Left forelimb (tissue), 1 donor: ENCODE measurements at places on chromosomes 4 and X.

GRCh38 chrX:118459494-118459893, 36.1 kb upstream of the DOCK11 start:
- no peak for DNase-seq

DNA sequence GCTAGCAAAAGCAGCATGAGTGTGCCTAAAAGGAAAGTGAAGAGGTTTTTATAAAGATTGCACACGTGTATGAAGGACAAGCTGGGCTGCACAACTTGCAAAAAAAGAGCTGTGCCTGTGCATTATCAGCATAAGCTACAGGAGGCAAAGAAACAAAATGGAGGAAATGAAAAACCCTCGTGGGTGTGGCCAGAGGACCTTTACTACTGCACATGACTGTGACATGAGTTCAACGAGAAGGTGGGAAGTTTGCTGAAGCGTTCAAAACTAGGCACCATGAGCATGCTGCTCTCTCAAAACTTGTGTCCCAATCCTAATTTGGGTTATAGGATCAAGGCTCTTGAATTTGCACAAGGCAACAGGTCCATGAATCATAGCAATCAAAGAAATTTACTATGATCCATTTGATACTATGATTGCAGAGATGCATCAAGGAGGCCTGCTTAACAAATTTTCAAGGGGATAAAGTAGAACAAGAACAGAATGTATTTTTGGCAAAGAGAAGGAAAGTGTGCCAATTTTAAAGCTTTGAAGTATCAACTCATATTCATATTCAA, 38.1 kb upstream of the CXorf38 start:
- DNase-seq = no peak

DNA sequence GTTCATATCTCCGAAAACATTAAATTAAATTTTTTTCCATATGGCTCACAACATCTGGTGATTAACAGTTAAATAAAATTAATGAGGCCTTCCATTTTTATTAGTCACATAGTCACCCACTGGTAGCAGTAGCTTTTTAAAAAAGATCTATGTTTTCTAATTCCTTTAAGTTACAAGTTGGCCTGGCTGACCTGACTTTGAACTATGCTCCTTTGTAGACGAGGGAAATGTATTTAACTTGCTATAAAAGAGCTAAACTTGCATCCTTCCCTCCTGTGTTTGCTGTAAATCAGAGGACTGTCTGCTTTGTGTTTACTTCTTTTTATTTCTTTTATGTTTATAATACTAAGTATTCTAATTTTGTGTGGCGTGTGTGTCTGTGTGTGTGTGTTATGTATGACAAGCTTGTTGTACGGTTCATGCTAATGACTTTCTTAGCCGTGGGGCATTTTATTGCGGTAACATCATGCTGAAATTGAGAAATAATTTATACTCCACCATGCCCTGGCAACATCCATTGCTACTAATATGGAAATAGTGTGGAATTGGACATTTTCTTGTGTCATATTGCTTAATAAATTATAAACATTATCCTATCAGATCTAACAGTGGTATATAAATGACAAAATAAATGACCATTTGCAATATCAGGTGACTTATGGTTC, 241.7 kb downstream of the SNCA start:
- no peak for DNase-seq

DNA sequence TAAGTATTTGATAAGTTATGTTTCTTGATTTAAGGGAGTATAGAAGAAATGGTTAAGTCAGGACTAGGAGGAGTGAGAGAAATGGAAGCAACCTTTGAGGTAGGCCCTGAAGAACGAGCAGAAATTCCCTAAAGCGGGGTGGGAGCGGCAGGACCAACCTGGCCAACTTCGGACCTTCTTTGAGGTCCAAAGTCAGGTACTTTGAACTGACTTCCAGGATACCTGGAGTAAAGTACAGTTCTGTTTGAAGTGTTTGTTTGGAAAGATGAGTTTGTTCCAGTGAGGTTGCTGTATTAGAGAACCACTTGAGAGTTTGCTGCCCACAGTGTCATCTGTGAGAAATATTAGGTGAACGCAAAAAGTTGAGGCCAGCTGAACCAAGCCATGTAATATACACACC, 11.7 kb downstream of the RNF4 start:
- DNase-seq = no peak

GRCh38 chr4:90081432-90082144, 45.6 kb upstream of the CCSER1 start:
- no peak for DNase-seq

DNA sequence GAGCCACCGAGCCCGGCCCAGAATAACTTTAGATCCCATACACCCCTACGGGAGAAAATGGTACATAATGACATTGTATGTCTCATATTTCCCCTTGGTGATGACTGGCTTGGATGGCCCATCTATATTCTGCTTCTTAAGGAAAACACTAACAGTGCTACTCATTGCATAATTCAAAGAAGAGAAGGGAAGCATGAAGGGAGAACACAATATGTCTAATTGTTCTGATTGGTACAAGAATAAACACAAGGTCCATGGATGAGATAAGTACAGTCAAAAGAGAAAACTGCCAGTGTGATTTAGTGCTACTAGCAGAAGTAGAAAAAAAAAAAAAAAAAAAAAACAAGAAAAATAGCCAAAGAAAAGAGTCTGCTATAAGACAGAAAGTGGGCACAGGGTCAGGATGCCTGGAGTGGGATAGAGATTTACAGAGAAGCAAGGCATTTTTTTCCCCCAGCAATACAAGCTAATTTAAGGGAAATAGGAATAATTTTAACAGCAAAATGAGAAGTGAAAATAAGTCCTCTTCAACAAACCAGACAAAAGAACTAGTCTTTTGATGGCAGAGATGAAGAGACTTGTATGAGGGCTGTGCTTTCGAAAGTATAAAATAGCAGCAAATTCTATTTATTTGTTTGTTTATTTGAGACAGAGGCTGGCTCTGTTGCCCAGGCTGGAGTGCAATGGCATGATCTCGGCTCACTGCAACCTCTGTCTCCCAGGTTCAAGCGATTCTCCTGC, 96.5 kb upstream of the MAP3K15 start:
- DNase-seq = no peak

DNA sequence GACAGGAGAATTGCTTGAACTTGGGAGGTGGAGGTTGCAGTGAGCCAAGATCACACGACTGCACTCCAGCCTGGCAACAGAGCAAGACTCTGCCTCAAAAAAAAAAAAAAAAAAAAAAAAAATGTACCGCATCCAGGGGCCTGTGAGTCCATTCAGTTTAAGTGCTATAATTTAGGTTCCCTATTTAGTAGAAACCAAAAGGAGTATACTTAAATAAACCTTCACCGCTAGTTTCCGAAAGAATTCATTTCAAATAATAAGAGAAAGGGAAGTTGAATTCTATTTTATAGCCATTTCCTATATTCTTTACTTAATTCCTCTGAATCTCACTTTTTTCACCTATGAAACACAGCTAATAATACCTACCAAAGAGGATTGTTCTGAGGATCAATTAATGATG, 20.8 kb upstream of the LRBA start:
- no peak for DNase-seq

DNA sequence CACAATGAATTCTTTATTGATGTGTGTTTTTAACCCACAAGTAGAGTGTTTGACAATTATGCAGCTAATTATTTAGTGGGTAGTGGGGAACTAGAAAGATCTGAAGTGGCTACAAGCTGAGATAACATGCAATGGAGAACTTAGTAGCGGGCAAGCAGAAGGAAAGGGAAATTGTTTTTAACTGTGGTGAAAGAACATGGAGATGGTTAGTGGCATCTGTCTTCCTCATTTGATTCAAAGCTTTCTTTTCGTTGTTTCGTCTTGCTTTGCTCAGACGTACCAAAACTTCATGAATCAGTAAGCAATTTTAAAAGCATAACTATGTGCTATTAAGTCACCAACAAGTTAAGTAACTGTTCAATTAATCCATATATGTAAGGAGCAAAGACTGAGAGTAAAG, 169.9 kb downstream of the BANK1 start:
- no peak for DNase-seq

GRCh38 chr4:8706216-8707044, 113.9 kb downstream of the CPZ start:
- peak; percentile 44 for DNase-seq

DNA sequence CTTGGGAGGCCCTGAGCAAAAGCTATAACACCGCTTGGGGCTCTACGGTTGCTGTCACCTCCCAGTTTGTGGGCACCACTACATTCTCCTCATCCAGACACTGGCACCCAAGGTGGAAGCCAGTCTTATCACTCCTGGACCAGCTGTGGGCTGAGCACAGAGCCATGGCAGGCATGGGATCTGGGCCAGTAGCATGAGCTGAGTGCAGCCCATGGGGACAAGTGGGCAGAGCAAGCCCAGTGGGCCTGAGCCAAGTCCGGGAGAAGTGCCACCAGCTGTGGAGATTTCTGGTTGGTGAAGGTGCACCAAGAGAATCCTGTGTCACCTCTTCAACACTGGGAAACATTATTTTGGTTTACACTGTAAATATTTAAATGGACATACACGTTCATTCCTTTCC, 1013.0 kb downstream of the TECRL start:
- DNase-seq = no peak

DNA sequence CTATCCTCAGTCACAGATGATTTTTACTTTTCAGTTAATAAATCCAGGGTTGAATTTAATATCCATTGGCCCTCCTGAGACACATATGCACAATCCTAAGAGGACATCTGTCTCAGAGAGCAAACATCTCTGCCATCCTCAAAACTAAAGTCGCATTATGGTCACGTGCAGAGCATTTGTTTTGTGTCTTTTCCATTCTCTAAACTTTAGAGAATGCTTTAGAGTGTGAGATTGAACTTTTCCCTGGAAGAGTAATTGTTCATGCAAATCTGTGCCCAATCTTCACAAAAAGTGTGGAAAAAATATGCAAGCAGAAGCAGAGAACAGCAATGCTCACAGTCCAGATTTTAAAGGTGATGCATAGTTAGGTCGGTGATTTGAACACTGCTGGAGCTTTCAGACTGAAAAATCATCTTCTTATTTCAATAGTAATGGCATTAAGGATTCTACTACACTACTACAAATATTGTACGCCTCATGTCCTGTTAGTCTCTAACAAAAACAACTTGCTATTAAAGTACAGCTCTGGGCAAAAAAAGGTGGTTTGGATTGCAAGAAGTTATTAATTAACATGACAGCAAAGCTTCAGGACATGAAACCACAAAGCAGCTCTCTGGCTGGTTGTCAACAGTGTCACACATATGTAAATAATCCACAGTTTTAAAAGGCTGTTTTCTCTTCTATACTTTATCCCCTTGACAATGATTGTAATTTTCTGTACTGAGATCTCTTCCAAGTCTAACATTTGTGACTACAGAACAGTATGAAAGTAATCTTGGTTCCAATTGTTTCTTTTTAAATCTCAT, 19.9 kb downstream of the DCHS2 start:
- no peak for DNase-seq

DNA sequence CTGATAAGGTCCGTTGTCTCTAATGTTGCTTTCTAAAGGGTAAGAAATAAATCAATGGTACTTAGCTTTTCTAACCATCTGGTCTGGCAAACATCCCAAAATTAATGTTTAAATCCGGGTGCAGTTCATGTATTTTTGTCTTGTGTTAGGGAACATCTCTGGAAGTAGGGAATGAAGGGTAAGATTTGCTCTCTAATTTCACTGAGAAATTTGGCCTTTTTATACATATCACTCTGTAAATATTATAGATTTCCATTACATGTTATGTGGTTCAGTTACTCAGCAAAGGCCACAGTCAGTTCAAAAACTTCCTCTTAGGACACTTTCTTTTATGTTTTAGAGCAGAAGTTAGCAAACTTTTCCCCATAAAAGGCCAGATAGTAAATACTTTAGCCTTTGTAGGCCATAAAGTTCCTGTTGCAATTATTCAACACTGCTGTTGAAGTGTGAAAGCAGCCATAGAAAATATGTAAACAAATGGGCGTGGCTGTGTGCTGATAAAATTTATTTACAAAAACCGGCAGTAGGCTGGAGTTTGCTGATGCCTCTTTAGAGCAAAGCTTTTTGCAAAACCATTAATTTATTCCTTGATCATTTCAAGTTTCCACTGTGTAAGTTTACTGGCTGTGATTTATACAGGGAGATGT, 218.1 kb downstream of the ANTXR2 start:
- DNase-seq = no peak

GRCh38 chrX:16251782-16252181, 84.5 kb downstream of the MAGEB17 start:
- no peak for DNase-seq

- DNase-seq = no peak
Measured at GRCh38 chrX:106331606-106332005, 163.5 kb downstream of the PWWP3B start.

DNA sequence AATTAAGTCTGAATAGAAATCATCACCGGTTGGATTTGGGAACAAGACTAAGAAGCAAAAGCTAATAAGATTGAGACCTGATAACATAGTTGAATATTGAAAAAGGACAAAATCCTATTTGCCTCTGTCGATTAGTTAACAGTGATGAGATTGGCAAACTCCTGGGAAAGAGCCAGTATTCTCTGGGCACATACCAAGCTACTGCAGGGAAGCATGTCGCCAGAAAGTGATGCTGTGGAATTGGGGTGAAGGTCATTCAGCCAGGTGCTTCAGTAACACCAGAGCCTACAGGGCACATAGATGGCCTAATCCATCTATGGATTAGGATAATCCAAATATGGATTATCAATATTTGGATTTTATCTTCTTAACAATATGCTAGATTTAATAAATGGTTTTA, 44.0 kb downstream of the OSTC start:
- DNase-seq = no peak

GRCh38 chr4:83821493-83821892, 285.6 kb downstream of the GPAT3 start:
- no peak for DNase-seq

- peak; percentile 41 for DNase-seq
Measured at GRCh38 chr4:7383266-7383665, 51.5 kb downstream of the PSAPL1 start.

DNA sequence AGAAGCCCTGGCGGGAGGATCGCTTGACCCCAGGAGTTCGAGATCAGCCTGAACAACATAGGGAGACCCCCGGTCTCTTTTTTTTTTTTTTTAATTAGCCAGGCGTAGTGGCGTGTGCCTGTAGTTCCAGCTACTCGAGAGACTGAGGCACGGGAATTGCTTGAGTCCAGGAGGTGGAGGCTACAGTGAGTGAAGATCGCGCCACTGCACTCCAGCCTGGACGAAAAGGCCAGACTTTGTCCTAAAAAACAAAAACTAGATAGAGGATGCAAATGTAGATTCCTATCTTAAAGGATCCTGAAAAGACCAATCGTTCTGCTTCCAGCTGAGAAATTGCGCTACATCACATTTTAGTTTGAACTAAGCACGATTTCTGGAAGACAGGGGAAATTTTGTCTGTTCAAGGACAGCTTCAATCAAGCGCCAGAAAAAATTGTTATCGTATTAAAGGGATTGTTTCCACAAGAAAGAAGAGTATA, 627 bp upstream of the HSD17B11 start:
- DNase-seq = no peak

DNA sequence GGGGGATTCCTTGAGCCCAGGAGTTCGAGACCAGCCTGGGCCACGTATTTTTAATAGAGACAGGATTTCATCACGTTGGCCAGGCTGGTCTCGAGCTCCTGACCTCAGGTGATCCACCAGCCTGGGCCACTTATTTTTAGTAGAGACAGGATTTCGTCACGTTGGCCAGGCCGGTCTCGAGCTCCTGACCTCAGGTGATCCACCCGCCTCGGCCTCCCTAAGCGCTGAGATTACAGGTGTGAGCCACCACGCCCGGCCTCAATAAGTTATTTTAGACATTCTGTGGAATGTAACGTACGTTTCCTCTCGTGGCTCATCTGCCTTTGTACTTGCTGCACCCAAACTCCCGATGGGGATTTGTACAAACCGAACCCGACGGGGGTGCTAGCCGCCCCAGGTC, 8.8 kb downstream of the ASMT start:
- DNase-seq = no peak
